Immature natural killer cell (primary cell): ENCODE measurements at places on chromosomes 12 and 14. TPM values are rescaled to one million over a fixed set of nuclear protein-coding genes. Genes with fewer than 3 reads are reported as not detected.

LRTM2 gene
- not detected for polyA plus RNA-seq

SPTB gene
- polyA plus RNA-seq: not detected

DNA sequence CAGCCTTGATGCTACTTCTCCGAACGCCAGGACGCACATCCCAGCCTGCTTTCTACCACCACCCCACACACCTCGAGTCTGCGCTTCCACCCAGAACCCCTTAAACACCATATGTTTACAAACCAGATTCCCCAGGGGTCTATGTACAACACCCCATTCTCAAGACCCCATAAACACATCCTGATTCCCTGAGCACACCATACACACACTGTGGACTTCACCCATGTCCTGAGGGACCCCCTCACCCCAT, 733 bp downstream of the TTC7B start:
- peaks cover 6% of the 10 kb centered on the region for H3K27me3 ChIP-seq
- H3K36me3 ChIP-seq: no peaks in the 10 kb centered on the region
- H3K4me3 ChIP-seq: peak overlapping the region; percentile 89
- peaks cover 11% of the 10 kb centered on the region for H3K4me1 ChIP-seq
- peak overlapping the region; percentile 65 for H3K27ac ChIP-seq

DPPA3 gene
- polyA plus RNA-seq: not detected

DNA sequence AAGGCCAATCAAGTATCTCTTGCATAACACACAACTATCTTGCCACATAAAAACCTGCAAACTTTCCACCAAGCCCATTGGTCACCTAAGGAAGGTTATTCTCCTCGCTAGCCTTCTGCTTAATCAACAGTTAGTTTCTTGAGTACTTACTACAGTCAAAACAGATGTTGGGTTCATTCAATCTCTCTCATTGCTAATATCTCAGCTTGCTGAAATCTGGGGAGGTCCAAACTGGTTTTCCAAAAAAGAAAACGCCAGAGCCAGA, 74.6 kb downstream of the TTC7B start:
- no peak overlapping the region for H3K4me3 ChIP-seq
- H3K27me3 ChIP-seq: peaks cover 5% of the 10 kb centered on the region
- H3K36me3 ChIP-seq: no peaks in the 10 kb centered on the region

DNA sequence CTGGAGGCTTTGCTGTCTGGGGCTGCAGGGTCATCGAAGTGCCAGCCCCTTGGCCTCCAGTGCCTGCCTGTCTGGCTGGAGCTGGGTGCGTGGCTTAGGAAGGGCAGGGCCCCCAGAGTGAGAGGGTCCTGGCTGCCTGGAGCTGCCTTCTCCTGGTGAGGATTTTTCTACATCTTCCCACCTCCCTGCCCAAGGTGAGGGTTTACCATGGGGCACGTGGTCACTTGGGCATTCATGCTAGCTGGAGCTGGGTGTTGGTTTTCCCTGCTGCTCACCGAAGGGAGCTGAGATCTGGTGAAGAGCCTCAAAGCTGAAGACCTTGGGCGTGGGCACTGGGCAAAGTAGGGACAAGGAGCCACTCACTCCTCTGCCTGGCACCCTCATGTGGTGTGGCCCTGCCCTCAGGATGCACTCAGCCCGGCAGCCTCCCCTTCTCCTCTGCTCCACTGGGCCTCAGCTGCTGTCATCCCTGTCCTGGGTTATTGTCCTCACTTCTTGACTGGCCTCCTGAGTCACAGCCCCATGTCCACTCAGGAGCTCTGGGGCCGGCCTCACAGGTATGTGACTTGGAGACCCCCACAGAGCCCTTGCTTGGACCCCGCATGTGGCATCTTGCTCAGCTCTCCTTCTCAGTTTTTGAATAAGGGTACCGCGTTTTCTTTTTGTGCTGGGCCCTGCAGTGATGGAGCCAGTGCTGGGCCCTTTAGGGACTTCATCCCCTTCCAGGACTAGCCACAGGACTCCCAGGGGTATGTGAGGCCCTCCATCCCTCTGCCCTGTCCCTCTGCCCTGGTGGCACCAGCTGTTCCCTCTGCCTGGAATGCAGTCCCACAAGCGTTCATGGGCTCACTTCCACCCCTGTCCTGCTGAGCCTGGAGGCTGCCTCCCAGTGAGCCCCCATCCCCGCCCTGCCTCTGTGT, 1.6 kb downstream of the CEP170B start:
- H3K36me3 ChIP-seq: no peaks in the 10 kb centered on the region
- no peak for DNase-seq
- no peak overlapping the region for H3K27ac ChIP-seq
- H3K27me3 ChIP-seq: peaks cover 9% of the 10 kb centered on the region
- peak overlapping the region; percentile 66 for H3K4me3 ChIP-seq
- H3K4me1 ChIP-seq: peaks cover 8% of the 10 kb centered on the region

- H3K4me3 ChIP-seq: no peak overlapping the region
- no peak overlapping the region for H3K27ac ChIP-seq
- H3K27me3 ChIP-seq: no peaks in the 10 kb centered on the region
- DNase-seq: no peak
Measured at GRCh38 chr12:130792821-130793553, 46.1 kb downstream of the STX2 start.

DNA sequence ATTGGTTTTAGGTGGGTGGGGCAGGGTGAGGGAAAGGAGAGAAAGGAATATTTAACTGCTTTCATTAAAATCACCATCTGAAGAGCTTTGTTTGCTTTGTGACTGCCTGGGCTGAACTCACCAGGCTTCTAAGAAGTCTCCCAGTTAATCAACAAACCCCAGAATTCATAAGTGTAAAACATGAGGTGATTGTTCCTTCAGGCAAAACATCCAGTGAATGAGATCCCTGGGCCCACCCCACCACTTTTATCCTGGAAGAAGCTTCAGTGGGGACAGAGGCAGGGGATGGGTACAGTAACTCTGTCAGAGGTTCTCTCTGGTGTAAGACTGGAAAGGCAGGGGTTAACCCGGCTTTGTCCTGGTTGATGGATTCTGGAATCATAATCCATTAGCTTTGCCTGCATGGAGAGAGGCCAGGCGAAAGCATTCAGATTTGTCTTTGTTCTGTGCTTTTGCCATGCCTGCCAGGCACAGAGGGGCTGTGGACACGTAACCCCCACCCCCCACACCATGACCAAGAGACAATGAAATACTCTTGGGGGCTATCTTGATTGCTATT, 16.7 kb downstream of the PDE1B start:
- H3K4me3 ChIP-seq: no peak overlapping the region
- H3K36me3 ChIP-seq: peaks cover 15% of the 10 kb centered on the region
- H3K4me1 ChIP-seq: peaks cover 7% of the 10 kb centered on the region

NYNRIN gene
- polyA plus RNA-seq: 0.18 TPM

GPR68 gene
- 22.4 TPM for polyA plus RNA-seq

DNA sequence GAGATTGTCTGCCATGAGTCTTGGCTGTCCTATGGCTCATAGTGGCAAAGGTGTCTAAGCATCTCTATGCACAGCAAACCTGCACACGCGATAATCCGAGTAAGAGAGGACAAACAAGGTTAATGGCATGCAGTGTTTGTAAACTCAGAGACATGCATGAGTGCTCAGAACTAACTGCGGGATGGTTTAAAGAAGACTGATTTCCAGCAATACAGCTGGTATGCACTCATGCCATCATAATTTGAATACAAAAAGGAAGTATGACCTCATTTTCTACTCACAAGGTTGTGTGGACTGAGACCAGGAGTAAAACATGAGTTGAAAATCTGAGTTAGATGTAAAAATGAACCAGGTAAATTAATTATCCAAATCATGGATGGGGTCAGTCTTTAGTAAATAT, 16.6 kb upstream of the TCP11L2 start:
- no peaks in the 10 kb centered on the region for H3K4me1 ChIP-seq
- DNase-seq: no peak
- H3K27me3 ChIP-seq: peaks cover 9% of the 10 kb centered on the region
- H3K27ac ChIP-seq: no peak overlapping the region
- H3K36me3 ChIP-seq: peaks cover 15% of the 10 kb centered on the region

TEAD4 gene
- polyA plus RNA-seq: not detected

DNA sequence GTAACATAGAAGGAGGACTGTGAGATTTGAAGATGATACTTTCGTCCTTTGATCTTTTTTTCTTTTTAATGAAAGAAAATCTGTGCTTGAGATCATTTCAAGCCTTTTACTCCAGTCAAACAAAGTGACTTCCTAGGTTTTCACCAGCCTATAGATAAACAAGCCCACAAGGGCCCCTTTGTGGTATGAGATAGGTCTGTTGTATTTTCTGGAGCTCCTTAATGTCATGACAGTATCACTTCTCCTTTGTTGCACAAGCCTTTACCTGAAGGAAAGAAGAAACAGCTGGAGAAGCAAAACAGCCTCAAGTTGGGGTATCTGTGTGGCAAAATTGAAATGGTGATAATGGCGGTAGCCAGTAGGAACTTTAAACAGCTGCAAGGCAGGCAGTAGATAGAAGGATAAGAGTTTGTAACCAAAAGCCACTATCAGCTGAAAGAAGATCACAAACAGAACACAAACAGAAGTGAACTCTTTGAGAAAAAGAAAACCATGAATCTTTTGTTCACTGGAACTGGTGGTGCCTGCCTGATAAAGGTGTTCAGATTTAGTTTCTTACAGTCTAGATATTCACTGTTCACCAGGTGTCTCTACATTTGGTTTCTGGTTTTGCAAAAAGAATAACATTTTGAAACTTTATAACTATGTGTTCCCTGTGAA, 96.8 kb downstream of the LGR5 start:
- H3K27me3 ChIP-seq: peaks cover 2% of the 10 kb centered on the region
- H3K27ac ChIP-seq: no peak overlapping the region
- no peak for DNase-seq

DNA sequence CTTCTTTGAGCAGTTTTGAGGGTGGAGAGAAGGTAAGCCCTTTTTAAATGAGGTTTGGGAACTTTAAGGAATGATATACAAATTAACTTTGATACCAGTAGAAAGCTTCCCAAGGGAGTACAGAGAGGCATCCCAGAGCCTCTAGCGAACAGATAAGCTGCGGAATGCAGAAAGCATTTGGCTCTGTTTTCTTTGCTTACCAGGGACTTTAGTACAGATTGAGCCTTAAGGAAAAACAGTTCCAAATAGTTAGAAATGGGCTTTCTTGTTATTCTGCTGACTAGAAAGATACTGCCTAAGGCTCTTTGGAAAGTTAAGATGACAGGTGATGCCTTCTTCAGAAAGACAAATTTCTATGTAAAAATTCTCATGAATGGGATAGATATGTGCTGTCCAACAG, 261.7 kb upstream of the FOXN3 start:
- no peak overlapping the region for H3K4me3 ChIP-seq
- no peak overlapping the region for H3K27ac ChIP-seq
- peaks cover 1% of the 10 kb centered on the region for H3K27me3 ChIP-seq
- H3K36me3 ChIP-seq: no peaks in the 10 kb centered on the region
- peaks cover 41% of the 10 kb centered on the region for H3K4me1 ChIP-seq

DNA sequence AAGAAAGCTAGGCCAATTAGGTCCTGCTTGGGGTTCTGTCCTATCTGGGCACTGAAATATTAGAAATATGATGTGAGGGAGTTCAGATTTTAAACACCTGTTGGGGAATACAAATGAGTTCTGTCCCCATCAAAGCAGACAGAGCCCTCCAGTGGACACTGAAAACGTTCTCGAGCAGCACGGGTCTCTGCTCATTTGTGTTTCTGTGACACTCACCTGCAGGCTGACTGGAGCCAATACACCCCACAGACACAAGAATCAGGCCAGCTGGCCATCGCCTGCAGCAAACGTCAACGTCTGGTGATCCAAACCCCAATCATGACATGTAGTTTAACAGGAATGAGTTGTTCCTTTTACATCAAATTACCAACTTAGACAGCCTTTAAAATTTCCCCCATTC, 493.4 kb upstream of the TMEM132C start:
- no peaks in the 10 kb centered on the region for H3K4me1 ChIP-seq
- no peaks in the 10 kb centered on the region for H3K27me3 ChIP-seq
- no peak for DNase-seq
- H3K4me3 ChIP-seq: no peak overlapping the region

CLEC4A gene
- 1.6 TPM for polyA plus RNA-seq

SIRT4 gene
- polyA plus RNA-seq: not detected

DNA sequence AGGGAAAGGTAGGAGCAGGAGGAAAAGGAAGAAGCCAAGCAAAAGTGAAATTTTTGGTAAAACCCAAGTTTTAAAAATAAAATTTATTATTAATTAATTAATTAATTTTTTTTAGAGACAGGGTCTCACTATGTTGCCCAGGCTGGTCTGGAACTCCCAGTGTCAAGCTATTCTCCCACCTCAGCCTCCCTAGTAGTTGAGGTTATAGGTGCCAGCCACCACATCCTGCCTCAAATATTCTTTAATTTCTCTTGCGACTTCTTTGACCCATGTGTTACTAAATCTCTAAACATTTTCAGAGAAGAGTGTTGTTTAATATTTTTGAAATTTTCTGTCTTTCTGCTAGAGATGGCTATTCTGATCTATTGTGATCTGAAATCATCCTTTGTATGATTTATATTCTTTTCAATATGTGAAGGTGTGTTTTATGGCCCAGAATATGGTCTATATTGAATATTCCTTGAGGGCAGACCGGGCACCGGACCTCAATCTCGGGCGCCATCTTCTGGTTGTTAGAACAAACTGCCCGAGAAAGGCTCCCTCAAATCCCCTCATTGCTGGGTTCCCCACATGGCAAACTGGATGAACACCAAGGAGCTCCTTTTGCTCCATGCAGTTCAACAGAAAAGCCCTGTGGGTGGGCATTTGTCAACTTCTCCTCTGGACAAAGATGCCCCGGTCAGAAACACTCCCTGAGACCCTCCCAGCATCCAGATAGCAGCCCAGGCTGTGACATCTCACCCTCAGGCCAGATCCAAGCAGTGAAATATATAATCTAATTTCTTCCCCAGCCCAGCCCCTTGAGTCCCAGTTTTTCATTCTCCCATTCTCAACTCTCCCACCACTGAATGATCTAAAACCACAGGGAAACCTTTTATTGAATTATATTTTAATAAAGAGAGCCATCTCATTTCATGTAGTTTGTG, 110.5 kb downstream of the ASCL4 start:
- peak overlapping the region; percentile 16 for H3K27ac ChIP-seq
- H3K4me1 ChIP-seq: peaks cover 12% of the 10 kb centered on the region
- H3K27me3 ChIP-seq: peaks cover 9% of the 10 kb centered on the region
- no peak overlapping the region for H3K4me3 ChIP-seq
- peak; percentile 42 for DNase-seq

- no peak overlapping the region for H3K27ac ChIP-seq
- H3K4me1 ChIP-seq: no peaks in the 10 kb centered on the region
- DNase-seq: no peak
- H3K4me3 ChIP-seq: no peak overlapping the region
- H3K36me3 ChIP-seq: peaks cover 4% of the 10 kb centered on the region
- no peaks in the 10 kb centered on the region for H3K27me3 ChIP-seq
Measured at GRCh38 chr14:74161526-74162158, 76.9 kb downstream of the LIN52 start.

SERPINA6 gene
- polyA plus RNA-seq: not detected

GRCh38 chr12:52581481-52581880, 7.8 kb upstream of the KRT74 start:
- peaks cover 29% of the 10 kb centered on the region for H3K4me1 ChIP-seq
- peaks cover 10% of the 10 kb centered on the region for H3K27me3 ChIP-seq
- DNase-seq: no peak

- DNase-seq: peak; percentile 26
- H3K27ac ChIP-seq: peak overlapping the region; percentile 87
- H3K4me3 ChIP-seq: no peak overlapping the region
Measured at GRCh38 chr14:106277503-106277902, 751.1 kb downstream of the TMEM121 start.

DNA sequence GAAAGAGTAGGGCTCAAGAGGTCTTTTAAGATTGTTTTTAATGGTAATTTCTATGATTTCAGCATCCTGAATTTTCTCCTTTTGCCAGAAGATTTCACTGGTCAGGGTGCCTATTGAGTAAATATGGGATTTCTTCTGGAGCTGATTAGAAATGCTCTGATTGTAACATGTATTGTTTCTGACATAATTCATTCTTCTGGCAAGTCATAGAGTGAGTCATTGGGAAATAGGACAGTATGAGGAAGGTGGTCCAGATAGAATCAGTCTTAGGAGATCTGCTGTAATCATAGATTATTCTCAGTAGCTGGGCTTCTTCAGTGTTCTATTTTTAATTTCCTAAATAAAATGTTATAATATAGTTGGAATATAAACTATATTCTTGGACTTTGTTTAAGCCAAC, 182.0 kb upstream of the NAV3 start:
- H3K36me3 ChIP-seq: no peaks in the 10 kb centered on the region
- H3K4me1 ChIP-seq: no peaks in the 10 kb centered on the region
- H3K27ac ChIP-seq: no peak overlapping the region
